MCF 10A (cell line): ENCODE measurements at places on chromosomes 7 and 10. TPM values are rescaled to one million over a fixed set of nuclear protein-coding genes. Genes with fewer than 3 reads are reported as not detected.

The ANK3 gene
- 3.3 and 6.7 TPM in 2 replicates for total RNA-seq

The LRRC18 gene
- not detected in 2 replicates for total RNA-seq

The ANKRD2 gene
- total RNA-seq = 1.8 and 5.8 TPM in 2 replicates

The FAM221A gene
- total RNA-seq = 0.25 and 0.44 TPM in 2 replicates

The KCNH2 gene
- 0.09 TPM in 1 of 2 replicates, not detected in the other for total RNA-seq

The CCDC172 gene
- total RNA-seq = not detected in 2 replicates
